ENCODE measurements at places on chromosomes 5 and 9.

DNA sequence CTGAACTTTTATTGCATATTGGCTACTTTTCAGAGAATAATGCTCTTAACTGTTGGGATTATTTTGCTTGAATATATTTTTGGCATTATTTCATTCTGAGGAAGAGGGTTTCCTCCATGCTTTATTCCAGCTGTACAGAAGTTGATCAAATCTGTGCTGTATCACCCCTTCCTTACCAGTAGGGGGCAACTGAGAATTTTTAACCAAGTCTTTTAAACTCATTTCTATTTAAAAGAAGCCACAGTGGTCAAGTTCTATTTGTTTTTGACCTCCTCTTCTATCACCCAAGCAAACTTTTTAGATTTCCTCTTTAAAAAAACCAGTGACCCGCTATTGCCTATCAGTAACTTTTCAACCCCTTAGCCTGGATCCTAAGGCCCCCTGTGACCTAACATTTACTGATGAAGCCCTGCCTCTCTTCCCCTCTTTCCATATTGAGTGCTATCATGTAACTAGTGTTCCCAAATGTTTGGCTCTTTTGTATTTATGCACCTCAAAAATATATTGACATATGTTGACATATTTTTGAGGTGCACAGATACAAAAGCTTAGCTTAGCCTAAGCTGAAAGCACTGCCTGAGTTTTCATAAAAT lies 80.6 kb downstream of the FBXO4 start:
- no peak for DNase-seq

DNA sequence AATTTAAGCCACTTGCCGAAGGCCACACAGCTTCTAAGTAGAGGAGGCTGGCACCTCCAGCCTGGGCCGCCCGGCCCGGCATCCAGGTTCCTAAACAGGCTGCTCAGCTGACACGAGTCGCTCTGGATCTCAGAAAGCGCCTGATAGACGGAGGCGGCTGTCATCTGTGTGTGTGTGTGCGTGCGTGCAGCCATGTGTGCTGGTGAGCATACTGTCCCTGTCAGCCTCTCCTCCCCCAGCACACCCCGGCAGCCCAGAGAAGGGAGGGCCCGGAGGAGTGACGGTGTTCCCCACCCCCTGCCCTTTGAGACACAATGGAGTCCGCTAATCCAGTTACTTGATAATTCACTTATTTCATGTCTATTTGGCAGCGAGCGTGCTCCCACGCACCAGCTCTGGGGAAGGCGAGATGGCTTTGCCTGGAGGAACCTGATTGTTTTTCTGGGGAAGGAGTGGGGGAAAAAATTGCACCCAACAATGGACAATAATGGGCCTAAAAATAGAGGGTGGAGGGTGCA lies 20.0 kb downstream of the NTNG2 start:
- no peak for DNase-seq

DNA sequence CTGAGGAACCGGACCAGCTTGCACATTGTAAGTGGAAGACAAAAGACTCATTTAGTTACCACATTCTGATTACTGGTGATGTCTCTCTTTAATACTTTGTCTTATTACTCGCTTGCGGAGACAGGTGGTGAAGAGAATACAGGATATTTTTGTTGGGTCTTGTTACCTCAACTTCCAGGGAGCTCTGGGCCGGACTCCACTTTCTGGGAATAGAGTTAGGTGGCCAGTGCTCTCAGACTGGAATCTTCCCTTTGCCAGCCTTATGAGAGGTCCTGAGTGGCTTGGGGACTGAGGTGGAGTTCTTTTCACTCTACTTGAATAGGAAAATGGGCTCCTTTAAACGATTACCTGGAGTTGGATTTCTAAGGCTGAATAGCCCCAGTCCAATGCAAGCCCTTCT lies 33.3 kb upstream of the SPRY4 start:
- no peak for DNase-seq

DNA sequence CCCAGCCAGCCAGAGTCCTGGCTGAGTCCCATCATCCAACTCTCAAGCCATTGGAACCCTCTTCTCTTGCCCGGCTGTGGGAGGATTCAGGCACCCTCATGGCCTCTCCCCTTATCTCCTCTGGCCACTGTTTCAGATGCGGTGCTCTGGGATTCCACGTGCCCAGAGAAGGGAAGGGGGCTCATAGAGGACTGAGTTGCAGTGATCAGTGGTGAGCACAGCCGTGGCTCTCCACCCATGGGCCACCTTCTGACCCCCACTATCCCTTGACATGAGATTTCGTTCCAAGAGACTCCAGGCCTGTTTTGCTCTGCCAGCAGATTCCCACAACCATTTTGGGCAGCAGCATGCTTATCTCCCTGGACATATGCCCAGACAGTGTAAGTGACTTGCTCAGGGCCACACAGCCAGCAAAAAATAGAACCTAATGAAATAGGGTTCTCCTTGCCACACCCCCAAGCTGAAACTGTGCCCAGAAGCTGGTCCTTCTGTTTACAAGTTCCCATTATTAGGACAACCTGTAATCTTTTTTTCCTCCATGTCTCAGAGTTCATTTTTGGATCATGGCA lies 2.7 kb downstream of the GPX3 start:
- no peak for DNase-seq

DNA sequence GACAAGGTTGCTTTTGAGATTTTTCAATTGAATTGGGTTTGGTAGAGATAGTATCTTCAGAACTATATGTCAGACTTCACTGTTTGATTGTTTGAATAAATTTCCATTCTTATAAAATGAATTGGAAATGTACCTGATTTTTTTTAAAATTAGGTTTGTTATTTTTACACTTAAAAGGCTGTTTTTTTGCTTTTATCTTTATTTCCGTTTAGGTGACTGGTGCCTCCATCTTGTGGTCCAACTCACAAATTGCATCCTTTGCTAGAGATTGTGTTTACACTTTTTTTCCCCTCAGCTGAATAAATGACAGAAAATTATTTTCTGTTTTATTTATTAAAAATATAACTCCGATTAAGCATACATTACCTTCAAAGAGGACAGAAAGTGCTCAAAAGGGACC lies 15.6 kb downstream of the NDUFAF2 start:
- no peak for DNase-seq

DNA sequence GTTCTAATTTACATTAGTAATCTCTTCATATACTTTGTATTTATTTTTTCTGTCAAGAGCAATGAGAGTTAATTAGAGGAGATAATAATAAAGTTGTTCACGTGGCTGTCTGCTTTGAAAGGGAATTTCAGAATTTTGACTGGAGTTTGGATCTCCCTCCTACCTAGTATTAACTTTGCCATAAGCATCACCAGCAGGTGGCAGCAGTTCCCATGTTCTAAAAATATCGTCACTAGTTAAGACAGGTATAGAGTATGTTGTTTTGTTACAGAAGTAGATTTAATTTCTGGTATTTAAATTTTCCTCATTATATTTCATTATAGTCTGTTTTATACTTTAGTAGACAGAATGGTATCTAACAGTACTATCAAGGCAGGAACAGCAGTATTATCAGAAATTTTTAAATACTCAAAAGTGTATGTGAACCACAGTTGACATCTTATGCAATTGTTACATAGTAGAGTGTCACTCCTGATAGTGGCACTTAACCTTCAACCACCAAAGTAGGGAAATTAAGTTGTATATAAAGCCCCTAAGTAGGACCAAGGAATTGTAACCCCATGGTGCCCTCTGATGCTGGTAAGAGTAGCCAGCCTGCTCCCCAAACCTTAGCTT lies 20.4 kb downstream of the GNPDA1 start:
- DNase-seq: peak; percentile 73

- no peak for DNase-seq
Measured at GRCh38 chr9:130844044-130844451, 9.0 kb downstream of the ABL1 start.

DNA sequence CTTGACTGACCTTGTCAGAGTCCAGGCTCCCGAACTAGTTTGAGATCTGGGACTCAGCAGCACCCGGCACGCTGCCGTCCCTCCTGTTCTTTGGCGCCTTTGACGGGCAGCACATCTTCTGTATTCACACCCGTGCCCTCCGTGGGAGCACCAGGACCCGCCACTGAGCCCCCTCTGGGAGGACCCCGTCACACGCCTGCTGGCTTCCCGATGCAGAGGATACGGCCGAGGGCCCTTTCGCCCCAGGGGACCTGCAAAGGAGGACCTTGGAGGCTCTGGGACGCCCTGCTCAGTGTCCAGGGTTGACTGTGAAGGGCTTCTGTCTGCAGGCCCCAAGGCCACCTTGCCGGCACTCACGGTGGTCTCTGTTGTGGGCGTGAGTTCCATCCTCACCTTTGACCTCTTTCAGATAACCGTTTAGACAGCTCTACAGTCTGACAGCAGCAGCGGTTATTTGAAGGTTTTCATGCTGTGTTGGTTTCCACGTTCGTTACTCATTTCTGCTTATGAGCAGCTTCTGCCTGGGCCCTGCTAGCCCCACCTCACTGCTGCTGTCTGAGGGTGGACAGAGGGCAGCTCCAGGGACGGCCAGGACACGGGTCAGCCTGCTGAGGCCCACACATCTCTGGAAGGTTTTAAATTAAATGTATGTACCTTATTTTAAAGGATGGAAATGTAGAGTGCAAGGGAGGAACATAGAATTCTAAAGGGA lies 12.6 kb upstream of the EXOC3 start:
- DNase-seq: no peak

- no peak for DNase-seq
Measured at GRCh38 chr5:178206166-178207101, 2.1 kb downstream of the HNRNPAB start.

- no peak for DNase-seq
Measured at GRCh38 chr5:139924294-139925215, 118.5 kb downstream of the NRG2 start.

DNA sequence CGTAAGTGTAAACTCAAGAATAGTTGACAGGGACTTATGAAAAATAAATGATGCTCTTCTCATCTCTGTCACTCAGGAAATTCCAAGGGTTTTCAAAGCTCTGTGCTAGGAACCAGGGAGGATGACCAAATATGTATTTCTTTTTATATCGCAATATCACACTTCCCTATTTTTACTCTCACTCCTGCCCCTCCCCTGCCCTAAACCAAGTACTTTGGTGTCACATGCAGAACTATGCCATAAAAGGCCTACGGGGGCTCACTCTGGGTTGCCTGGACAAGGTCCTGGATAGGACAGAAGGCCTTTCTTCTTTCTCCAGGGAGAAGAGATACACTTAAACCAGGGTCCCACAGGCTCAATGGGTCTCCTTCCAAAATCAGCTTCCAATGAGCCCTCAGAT lies 8.3 kb upstream of the RETREG1 start:
- no peak for DNase-seq

DNA sequence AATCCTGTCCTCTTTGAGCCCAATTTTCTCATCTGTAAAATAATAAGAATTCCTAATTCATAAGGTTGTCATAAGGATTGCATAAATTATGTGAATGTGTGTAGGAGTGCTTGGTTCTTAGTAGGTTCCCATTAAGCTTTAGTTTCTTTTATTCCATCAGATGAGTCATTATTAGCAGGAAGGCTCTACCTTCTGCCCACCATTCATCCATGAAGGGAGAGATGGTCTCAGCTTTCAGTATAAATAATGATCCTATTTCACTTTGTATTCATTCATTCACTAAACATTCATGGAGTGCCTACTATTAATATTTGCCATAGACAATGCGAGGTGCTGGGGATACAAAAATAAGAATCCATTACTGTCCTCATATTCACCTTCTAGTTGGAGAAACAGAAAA lies 3.0 kb downstream of the CMYA5 start:
- no peak for DNase-seq

GRCh38 chr5:38666668-38667498 lies 110.4 kb upstream of the LIFR start:
- DNase-seq: no peak

DNA sequence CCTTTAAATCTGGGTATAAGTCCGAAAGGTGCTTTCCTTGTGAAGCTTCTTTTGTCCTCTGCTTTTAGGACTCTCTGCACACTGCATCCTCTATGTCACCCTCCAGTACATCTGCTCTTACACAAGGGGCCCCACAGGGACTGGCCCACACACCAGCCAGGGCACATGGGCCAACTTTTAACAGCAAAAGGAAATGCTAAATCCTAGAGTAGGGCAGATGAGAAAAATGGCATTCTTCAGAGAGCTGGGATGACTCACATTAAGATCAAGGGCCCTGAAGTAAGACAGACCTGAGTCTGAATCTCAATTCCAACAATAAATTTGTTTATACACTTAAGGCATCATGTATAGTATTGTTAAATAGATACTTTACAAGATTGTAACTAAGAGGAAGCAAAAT lies 40.3 kb upstream of the CDKN2B start:
- DNase-seq: no peak

- peak; percentile 8 for DNase-seq
Measured at GRCh38 chr5:123180178-123180577, 91.1 kb downstream of the PRDM6 start.

DNA sequence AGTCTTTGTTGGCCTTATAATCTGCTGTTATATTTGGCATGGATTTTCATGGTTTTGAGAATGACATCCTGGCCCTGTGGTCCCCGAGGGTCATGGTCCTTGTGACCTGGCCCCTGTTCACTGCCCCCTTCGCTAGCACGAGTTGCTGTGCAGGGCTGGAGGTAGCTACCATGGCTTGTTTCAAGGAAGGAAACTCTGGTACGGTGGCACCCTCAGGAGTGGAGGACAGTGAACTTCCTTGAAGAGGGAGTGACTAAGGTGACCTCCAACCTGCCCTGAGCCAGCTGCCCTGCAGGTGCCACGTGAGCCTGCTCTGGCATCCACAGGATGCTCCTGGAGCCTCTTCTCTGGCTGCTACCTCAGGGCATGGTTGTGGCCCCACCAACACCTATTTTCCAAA lies 62.1 kb downstream of the MTAP start:
- DNase-seq: no peak

DNA sequence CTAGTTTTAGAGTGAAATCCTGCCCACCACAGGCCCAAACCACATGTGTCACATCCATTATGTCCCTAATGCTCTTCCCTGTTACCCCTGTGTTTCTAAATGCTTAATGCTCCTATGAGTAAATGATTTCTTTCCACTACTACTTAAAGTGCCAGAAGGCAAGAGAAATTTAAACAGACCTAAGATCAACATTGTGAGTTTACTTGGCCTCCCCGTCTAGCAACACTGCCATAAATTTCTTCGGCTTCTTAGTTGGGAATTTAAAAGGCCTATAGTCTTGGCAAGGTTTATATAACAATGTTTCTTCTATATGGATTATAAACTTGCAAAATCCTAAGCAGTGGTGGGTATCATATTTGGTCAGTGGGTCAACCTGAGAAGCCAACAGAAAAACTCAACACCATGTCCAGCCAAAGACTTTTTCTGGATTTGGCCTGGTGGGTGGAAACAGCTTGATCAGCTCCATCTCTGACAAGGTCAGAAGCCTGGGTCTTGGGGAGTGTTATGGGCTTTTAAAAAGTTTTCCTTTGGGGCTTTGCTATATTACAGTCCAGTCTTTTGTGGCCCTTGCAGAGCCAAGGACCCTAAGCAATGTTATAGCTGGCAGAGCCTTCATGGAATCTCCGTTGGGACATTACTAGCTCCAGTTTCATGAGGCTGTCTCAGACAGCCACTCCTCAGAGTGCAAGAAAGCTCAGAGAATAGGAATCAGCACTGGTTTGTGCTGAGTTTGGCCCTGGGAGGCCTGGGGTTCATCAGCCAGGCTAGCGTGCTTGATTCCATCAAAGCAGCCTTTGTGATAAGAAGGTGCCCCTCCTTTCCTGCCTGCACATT lies 119.8 kb downstream of the PRDM6 start:
- DNase-seq: no peak

- no peak for DNase-seq
Measured at GRCh38 chr9:35570709-35571504, 34.2 kb upstream of the TESK1 start.

GRCh38 chr5:45225571-45226031 lies 416.9 kb downstream of the MRPS30 start:
- peak; percentile 63 for DNase-seq

Measured in upper lobe of left lung (tissue), 6 donors.